ENCODE measurements at places on chromosomes 1 and 21.

GRCh38 chr1:3896396-3897000 lies 3.6 kb downstream of the C1orf174 start:
- no peak for DNase-seq

GRCh38 chr1:176208034-176208433 lies 948 bp upstream of the COP1 start:
- DNase-seq, result no peak

- no peak for DNase-seq
These were observed 114.3 kb downstream of the NAV1 start for GRCh38 chr1:201653233-201653632.

DNA sequence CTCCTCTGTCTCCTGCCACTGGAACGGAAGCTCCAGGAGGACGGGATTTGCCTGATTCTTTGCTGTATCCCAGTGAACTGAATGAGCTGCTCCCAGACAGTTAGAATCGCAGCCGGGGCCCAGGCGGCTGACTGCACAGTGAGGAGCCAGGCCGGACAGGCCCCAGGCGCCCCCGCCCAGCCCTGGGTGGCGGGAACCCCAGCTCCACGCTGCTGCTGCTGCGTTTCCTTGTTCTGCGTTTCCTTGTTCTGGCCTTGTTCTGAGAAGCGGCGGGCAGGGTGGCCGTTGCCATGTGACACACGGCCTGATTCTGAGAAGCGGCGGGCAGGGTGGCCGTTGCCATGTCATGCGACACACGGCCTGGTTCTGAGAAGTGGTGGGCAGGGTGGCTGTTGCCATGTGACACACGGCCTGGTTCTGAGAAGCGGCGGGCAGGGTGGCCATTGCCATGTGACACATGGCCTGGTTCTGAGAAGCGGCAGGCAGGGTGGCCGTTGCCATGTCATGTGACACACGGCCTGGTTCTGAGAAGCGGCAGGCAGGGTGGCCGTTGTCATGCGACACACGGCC lies 56.2 kb downstream of the SLC37A1 start:
- no peak for DNase-seq

DNA sequence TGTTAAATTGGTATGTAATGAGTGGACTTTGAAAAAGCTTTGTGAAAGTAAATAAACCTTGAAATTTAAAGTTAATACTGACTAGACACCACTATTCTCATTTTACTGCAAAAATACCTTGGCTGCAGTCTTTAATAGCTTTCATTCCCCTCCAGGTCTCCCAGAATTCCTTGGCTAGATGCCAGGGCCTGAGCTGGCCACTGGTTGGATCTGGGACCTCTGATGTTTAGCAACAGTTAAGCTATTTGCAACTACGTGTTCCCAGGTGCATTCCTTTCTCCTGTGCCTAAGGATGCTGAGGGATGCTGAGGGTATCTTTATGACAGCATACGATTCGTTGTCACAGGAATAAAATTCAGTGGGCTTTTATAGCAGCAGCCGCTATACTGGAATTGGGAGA lies 938.7 kb downstream of the TTLL7 start:
- no peak for DNase-seq

- no peak for DNase-seq
These were observed 67.5 kb downstream of the UROD start for GRCh38 chr1:45079533-45079932.

DNA sequence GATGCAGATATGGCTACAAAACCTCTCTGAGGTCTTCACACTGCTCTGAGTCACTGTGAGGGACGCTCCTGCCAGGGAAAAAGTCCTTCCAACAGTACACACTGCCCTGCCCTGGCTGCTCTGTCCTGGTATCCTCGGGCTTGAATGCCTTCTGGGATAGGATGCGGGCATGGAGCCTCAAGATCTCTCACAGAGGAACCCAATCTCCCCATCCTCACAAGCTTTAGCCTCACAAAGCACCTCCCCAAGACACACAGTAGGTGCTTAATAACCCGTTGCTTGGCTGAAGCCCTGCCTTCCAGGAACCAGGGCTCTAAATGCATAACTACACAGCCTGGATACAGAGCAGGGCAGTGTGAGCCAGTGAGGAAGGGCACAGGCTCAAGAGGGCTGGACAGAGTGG lies 9.2 kb downstream of the RAP1GAP start:
- DNase-seq, result no peak

DNA sequence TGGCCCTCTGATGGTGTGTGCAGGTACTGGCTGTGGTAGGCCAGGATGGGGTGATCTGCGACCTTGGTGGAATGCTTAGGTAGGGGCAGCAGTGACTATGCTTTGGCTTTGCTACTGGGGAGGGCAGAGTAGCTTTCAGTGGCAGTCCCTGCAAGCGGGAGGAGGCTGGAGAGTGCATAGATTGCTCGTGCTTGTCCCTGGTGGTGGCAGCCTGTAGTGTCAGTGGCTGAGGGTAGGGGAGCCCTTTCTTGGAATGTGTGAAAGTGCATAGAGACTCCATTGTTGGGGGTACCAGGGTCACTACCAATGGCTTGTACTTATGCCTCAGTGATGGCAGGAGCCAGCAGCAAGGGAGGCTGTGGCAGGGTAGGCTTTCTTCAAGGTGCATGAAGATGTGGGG lies 582.6 kb downstream of the MRPL39 start:
- DNase-seq, result no peak

GRCh38 chr1:46394108-46394871 lies at the start of gene FAAH:
FAAH (plus strand) TSS chr1:46394317; CDS start chr1:46394349, 32 bp downstream.
- no peak for DNase-seq

DNA sequence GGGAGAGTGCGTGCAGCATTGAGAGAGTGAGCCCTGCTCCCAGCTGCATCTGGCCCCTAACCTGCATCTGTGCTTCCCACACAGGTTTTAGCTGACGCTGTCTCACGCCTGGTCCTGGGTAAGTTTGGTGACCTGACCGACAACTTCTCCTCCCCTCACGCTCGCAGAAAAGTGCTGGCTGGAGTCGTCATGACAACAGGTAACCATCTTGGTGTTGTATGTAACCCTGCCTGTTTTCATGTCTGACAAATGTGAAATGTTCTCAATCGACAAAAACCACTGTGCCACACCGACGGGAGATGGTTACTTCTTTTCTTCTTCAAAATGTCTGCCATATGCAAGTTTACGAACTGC lies 105.8 kb downstream of the ADARB1 start:
- no peak for DNase-seq

- DNase-seq, result no peak
These were observed 7.6 kb upstream of the SLC19A1 start for GRCh38 chr21:45549626-45550463.

DNA sequence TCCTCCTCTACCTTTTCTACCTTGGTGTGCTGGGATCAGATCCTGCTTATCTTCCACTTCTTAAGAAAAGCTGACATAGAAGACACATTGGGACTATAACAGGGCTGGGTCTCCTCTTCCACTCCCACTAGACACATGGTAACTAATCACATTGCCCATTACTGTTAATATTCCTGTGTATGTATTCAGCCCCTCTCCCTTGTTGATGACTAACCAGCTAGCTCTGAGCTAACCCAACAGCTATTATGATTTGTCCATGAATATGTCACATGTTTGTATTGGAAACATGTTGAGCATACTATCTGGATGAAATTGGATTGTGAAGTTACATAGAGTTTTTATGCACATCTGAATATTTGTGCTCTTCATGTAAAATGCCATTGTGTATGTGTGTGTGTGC lies 52.9 kb downstream of the MPZL1 start:
- no peak for DNase-seq
